ENCODE measurements at places on chromosomes 1 and 21.

DNA sequence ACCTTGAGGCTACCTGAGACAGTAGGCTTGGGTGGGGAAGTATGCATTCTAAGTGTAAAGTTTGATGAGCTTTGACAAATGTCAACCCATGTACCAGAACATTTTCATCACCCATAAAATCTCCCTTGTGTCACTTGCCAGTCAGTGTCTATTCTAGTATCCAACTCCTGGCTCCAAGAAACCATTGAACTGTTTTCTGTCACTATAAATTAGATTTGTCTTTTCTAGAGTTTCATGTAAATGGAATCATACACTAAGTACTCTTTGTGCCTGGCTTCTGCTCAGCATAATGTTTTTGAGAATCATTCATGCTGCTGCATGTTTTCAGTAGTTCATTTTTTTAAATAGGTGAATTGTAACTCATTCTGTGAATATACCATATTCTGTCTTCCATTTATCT is 165.4 kb downstream of the DNM3 start:
- DNase-seq, result no peak

DNA sequence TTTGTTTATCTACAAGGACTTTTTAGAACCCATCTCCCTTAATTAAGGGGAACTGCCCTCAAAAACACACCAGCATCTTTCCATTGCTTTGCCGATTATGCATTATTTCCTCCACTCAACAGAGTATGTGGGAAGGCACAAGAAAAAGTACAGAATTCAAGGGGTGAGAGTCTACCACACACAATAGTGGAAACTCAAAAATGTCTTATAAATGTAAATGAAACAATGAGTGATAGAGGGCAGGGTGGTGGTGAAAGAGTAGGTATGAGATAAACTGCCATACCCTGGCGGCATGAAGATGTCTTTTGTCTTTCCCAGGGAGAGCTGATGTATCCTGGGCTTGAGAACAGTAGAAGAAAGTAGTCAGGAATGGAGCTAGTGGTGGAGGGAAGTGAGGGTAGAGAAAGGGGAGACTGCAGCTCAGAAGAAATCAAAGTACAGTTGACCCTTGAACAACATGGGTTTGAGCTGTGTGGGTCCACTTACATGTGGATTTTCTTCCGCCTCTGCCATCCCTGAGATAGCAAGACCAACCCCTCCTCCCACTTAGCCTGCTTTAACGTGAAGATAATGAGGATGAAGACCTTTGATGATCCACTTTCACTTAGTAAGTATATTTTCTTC is 24.4 kb downstream of the CD58 start:
- no peak for DNase-seq

- no peak for DNase-seq
These were observed 743.2 kb upstream of the RGS18 start for GRCh38 chr1:191414981-191415640.

DNA sequence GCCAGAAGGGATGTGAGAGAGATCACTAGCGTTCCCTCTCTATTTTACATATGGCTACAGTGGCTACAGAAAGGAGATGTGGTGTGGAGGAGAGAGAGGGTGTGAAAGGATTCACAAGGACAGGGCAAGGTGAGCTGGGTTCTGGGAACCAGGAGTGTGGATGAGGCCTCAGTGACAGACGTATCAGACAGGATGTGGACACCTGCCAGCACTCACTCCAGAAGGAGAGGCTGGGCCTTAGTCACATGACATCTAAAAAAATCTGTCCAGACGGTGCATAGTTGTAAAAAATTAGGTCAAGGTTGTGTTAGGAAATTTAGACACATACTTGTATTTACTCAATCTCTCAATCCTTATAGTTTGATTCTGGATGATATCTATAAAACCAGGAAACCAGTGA is 10.6 kb downstream of the TRIM67 start:
- no peak for DNase-seq

Measured in A172 (cell line).